ENCODE measurements at places on chromosomes 1 and 21.

DNA sequence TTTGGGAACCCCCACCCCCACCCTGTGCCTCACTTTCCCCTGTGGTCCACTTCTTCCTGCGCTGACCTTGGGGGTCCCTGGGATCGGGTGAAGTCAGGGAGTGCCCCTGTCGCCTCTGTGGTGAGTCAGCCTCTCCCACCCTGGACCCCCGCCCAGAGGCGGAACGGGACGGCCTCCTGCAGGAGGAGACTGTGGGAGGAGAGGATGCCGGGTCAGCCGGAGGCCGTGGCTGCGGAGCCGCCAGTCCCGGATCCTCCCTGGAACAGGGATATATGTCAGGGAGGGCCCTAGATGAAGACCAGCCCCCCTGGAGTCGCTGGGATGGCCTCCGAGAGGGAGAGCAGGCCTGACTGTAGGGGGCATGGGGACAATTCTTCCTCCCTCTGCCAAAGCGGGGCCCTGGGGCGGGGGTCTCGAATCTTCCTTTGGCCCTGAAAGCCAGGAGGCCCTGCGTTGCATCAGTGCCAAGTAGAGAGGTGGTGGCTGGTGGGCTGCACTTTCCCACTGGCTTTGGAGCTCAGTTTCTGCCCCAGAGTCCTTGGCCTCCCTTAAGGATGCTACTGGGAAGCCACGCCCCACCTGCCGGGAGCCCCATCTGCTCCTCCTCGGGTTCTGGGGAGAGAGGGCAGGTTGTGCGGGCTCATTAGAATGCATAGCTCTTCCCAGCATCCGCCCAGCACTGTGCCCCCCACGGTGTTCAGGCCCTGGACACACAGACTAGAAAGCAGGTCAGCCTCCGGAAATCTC, 930 bp downstream of the ARHGEF10L start:
- DNase-seq: no peak

DNA sequence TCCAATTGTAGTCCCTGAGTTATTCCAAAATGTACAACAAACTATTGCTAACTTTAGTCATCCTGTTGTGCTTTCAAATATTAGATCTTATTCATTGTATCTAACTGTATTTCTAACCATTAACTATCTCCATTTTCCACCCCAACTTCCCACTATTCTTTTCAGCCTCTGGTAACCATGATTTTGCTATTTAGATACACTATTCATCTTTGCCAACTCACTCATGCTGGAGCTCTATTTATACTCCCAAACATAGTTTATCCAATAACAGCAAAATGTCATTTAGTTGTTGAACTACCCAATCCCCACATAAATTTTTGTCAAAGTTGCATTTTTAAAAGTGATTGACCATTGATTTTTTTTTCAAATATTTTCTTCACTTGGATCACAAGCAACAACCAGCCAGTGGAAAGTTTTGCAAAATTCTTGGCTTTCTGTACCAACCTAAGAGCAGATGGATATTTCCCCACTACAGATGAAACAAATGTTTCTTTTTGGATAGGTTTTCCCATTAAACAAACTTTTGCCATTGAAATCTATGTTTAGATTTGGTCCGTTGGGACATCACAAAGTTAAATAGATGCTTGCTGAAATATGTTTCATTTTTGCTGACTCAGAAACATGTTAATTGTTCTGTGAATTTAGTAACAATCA, 866.0 kb downstream of the LTN1 start:
- no peak for DNase-seq

- no peak for DNase-seq
These were observed 364.7 kb downstream of the PTPRU start for GRCh38 chr1:29601021-29601420.

DNA sequence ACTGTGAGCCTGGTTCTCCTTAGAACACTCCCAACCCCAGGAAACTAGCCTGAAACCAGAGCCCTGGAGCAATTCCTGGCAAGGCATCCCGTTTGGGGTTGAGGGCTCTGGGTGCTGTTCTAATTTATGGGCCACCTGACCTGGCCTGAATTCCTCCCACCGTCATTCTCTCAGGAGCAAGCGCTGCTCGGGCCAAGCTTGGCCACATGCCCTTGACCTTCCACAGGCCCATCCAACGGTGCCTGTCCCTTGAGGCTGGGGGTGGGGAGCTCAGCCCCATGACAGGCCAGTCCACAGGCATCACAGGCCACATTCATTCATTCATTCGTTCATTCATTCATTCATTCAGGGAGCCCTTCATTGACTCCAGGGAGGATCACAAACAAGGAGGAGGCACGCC, 5.3 kb downstream of the PADI2 start:
- no peak for DNase-seq

- DNase-seq: peak; percentile 71
These were observed 41.4 kb upstream of the LRRC8B start for GRCh38 chr1:89483010-89483756.

DNA sequence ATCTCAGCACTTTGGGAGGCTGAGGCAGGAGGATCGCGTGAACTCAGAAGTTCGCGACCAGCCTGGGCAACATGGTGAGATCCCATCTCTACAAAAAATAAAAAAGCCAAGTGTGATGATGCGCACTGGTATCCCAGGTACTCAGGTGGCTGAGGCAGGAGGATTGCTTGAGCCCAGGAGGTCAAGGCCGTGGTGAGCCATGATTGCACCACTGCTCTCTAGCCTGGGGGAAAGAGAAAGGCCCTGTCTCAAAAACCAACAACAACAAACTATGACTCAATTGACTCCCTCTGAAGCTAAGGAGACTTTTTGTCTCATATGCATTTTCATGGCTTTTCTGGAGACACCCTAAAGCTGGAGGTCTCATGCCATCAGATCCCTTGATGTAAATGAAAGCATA, 118.8 kb downstream of the CCDC185 start:
- no peak for DNase-seq
